ENCODE measurements at places on chromosomes 7 and 10.

GRCh38 chr7:120089968-120090367 lies 183.0 kb upstream of the KCND2 start:
- DNase-seq: no peak

DNA sequence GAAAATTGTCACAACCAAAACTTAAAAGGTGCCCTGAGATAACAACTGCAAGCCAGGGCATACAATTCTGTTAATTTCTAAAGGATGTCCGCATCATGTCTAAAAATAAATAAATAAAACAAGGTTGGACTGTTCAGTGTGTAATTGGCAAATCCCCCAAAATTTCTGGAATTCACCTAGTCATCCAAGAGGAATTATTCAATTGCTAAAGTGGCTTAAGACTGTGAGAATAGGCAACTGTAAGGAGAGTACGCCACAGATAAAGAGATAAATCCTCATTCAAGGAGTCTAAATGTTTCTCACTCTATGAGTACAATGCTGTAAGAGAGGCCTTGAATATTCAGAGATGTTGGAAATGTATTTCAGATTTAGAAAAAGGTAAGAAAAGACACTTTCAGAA lies 37.2 kb downstream of the PIK3AP1 start:
- DNase-seq: peak; percentile 79

DNA sequence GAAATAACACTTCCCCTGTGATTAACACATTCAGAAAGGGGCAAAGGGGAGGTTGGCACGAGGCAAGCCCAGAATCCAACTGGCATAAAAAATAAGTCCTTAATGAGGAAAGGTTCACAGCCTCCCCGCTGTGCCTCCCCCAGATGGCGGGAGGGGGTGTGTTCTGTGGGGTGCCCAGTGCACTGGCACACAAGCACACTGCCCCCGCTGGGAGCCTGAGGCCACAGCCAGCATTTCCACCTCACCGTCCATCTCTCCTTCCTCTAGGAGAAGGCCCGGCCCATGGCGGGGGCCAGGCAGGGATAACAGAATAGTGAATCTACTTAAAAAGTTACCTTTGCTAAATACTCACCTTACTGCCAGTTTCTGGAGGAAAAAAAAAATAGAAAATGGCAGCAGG lies 43.2 kb downstream of the PRKAG2 start:
- no peak for DNase-seq

DNA sequence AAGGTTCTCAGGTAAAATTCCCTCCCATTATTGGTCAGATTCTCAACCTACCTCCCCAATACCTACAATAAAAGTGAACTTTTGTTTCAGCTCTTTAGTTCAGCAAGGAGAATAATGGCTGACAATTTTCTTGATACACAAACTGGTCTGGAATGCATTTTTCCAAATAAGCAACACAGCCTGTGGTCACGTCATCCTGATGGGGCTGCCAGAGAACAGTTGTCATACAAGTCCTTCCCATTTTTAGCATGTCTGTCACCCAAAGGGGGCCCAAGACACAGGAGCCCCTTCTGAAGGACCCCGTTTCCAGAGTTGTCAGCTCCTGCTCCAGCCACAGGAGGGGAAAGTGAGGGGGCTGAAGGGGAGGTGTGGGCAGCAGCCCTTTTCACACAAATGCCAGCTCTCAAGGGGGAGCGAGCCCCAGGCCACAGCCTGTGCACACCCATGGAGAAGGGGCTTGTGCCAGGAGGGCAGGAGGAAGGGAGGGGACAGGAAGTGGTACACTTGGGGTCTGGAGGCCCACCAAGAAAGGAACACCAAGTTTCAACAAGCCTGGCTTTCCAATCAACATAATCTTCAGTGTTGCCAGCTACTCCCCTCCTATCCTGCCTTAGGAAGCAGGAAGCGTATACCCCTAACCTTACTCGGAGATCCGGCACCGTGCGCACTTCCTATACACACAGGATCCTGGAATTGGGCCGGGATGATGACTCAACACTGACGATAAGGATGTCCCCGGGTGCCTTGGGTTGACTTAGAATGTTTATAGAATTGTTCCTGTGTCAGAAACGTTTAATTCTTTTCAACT lies 43.4 kb upstream of the PDLIM1 start:
- peak; percentile 74 for DNase-seq

- no peak for DNase-seq
Observed at GRCh38 chr7:431658-432111, 88.0 kb downstream of the PDGFA start.

- no peak for DNase-seq
Observed at GRCh38 chr10:32960022-32960421, 2.0 kb upstream of the ITGB1 start.

GRCh38 chr7:71348821-71349681 lies 217.1 kb downstream of the GALNT17 start:
- no peak for DNase-seq

- no peak for DNase-seq
Observed at GRCh38 chr10:70221030-70221429, 12.2 kb downstream of the PPA1 start.

DNA sequence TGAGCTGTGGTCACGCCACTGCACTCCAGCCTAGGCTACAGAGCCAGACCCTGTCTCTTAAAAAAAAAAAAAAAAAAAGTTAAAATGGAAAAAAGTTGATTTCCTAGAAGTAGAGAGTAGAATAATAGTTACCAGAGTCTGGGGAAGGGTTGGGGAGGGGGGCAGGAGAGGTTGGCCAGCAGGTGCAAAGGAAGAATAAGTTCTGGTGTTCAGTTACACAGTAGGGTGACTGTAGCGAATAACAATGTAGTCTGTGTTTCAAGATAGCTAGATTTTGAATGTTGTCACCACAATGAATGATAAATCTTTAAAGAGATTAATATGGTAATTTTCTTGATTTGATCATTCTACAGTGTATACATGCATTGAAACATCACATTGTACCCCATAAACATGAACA lies 142.9 kb downstream of the NRF1 start:
- no peak for DNase-seq

GRCh38 chr10:70912556-70912955 lies 24.2 kb upstream of the PCBD1 start:
- DNase-seq: no peak

DNA sequence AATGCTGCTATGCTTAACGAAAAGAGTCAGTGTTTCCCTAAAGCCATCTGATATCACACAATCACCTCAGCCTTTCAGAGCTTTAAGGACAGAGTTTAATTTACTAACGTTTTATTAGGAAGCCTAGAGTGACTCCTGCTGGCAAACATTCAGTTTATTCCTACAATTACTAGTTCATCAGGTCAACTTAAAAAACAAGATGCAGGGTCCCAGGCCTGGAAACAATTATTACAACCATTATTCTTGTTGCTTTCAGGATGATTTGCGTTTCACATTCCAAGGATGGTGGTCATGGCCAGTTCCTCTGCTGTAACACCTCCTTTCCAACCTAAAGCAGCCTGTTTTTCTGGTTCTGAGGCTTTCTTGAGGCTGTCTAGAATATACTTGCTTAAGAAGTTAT lies 1.5 kb upstream of the FAM53B start:
- DNase-seq: peak; percentile 79

GRCh38 chr10:5068274-5068984 lies 25.8 kb upstream of the AKR1C3 start:
- no peak for DNase-seq

GRCh38 chr7:102061981-102062390 lies 224.7 kb upstream of the SH2B2 start:
- no peak for DNase-seq

- DNase-seq: no peak
Observed at GRCh38 chr10:77608281-77608680, 29.3 kb downstream of the KCNMA1 start.

DNA sequence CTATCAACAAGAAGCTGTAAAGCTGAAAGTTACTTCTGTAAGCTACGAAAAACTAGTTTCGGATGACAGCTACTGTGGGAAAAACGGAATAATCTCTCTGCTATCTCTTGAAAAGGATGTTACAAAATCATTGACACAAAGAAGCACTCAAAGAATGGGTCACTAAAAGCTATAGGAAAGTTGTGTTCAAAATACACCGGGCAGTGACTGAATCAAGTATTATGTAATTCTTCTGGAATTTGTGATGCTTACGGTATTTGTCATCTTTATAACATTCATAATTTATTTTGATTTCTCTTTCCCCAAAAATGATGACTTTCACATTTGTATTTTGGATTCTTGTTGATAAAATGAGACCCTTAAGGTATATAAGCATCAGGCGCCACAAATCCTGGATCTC lies 112.1 kb upstream of the KLF6 start:
- peak; percentile 56 for DNase-seq

GRCh38 chr7:92740700-92741126 lies 95.7 kb downstream of the CDK6 start:
- peak; percentile 89 for DNase-seq

GRCh38 chr7:83162402-83163256 lies at the start of gene PCLO:
Gene PCLO (minus strand): TSS chr7:83162884. CDS start chr7:83162592, 292 bp downstream.
- peak; percentile 17 for DNase-seq

DNA sequence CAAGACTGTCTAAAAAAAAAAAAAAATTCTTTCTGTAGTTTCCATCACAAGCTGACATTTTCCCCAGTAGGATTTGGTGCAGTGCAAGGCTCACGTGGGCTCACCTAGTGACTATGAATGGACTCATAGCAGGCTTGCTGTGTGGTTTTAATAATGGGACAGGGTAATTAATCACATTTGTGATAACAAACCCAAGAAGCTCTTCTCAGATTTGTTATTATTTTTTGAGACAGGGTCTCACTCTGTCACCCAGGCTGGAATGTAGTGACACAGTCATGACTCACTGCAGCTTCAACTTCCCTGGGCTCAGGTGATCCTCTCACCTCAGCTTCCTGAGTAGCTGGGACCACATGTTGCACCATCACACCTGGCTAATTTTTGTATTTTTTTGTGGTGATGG lies 40.0 kb downstream of the NACAD start:
- no peak for DNase-seq

- DNase-seq: no peak
Observed at GRCh38 chr10:4692206-4692605, 133.8 kb upstream of the AKR1E2 start.

DNA sequence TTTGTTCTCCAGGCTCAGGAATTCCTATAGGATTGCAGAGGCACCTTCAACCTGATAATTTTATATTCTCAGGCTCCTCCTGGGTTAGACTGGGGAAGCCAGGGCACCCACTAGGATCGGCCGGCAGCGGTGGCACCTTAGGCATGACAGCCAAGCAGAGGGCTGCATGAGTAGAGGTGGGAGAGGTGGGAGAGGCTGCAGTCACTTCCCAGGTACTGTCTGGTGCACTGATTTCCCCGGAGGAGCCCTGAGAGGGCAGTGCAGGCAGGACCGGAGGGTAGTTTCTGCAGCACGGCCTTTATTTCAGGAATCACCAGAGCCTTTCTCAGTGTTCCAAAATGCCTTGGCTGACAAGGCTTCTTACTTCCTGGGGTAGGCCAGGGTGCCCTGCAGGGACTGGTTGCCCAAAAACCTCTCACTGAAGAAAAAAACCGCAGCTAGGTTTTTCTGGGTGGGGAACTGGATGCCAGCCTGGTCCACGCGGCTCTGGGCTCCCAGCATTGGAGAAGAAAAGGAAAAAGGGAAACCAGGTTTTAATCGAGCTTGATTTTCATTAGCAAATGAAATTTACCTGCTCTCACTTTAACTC lies 3.6 kb upstream of the HOXA13 start:
- no peak for DNase-seq

GRCh38 chr7:131726031-131726430 lies 169.6 kb upstream of the PODXL start:
- no peak for DNase-seq

GRCh38 chr7:6730343-6730633 lies 23.5 kb upstream of the ZNF12 start:
- peak; percentile 9 for DNase-seq

- DNase-seq: peak; percentile 24
Observed at GRCh38 chr10:6667679-6668270, 87.7 kb upstream of the PRKCQ start.

- no peak for DNase-seq
Observed at GRCh38 chr7:136078630-136079029, 101.5 kb upstream of the MTPN start.

DNA sequence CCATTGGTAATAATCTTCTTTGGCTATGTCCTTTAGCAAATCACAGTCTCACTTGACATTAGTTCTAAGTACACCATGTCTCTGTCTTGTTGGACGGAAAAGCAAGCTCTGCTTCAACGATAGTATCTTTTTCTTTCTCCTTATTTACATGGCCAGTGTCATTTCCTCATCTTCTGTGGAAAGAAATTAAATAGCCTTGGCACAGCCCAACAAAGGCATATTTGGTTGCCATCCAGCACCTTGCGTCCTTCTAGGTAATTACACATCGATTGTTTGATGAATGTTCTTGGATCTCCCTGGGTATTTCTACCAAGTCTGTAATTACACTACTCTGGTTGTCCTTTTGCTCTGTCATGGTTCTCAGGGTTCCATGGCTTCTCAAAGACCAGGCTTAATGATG lies 183.1 kb downstream of the CHN2 start:
- no peak for DNase-seq

GRCh38 chr10:122143238-122143841 lies 127.8 kb upstream of the BTBD16 start:
- no peak for DNase-seq

DNA sequence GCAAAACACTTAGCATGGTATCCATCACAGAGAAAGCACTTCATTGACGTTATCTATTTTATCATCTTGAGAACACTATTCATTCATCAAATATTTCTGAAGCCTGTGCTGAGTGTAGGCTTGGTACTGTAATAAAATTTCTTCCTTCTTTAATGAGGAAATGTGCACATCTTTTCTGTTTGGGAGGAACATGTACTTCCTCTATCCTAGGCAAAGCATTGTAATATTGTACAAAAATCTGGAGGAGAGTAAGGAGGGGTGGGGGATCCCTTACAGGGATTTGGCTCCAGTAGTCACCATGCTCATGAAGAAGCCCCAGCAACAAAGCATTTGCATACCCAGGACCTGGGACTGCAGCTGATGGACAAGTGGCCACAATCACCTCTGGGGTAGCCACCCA lies 39.9 kb upstream of the SORCS3 start:
- DNase-seq: no peak

GRCh38 chr7:97868314-97868713 lies 3.9 kb downstream of the ASNS start:
- DNase-seq: no peak

GRCh38 chr7:122067077-122067476 lies 77.0 kb downstream of the AASS start:
- no peak for DNase-seq

All from fibroblast of upper back skin (primary cell).